ENCODE measurements at places on chromosomes 12 and 14.

DNA sequence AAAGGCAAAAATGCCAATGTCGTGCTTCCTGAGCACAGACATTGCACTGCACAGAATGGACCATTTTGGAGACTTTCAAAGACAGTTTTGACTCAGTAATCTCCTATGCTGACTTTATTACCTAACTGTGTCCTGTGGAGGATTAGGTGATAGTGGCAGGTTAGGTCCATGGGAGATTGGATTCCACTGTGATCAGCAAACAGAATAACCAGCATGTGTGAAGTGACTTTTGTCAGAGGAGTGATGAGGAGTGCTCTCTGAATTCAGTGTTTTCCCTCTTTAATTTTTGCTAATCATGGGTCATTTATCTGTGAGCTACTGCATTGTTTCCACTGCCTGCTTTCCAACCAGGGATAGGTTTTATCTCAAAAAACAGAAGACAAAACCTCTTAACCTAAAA, 662.5 kb downstream of the DIO2 start:
- peaks cover 3% of the 10 kb centered on the region for H3K4me1 ChIP-seq
- no peak overlapping the region for H3K27ac ChIP-seq
- no peaks in the 10 kb centered on the region for H3K27me3 ChIP-seq
- no peak for DNase-seq
- H3K4me3 ChIP-seq = no peak overlapping the region
- H3K36me3 ChIP-seq = no peaks in the 10 kb centered on the region

GRCh38 chr12:88122666-88123065, 19.2 kb downstream of the CEP290 start:
- H3K27ac ChIP-seq = no peak overlapping the region
- H3K4me1 ChIP-seq = no peaks in the 10 kb centered on the region
- no peak for DNase-seq
- H3K4me3 ChIP-seq = no peak overlapping the region
- H3K27me3 ChIP-seq = no peaks in the 10 kb centered on the region
- no peaks in the 10 kb centered on the region for H3K36me3 ChIP-seq

DNA sequence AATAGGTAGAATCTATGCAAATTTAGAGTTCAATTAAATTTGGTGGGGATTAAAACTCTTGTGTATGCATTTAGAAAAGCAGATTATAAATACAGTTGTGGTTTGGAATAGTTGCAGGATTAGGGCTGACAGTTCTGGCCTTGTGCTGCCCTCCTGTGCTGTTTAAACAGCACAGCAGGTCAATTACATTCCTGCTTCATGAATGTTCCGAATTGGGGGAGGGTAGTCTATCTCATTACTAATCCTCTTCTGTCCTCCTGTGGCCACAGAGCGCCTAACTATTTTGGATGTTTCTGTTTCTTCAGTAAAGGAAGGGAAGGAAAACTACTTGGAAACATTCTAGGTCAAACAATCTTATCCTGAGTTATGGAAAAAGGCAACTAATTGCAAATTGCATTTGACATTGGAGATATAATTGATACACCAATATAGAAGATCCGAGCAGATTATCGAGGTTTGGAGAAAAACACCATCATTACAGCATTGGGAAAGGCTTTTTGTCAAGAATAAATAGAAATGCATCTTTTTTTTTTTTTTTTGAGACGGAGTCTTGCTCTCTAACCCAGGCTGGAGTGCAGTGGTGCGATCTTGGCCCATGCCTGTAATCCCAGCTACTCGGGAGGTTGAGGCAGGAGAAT, 8.7 kb upstream of the GPR19 start:
- no peaks in the 10 kb centered on the region for H3K27me3 ChIP-seq
- DNase-seq = no peak
- H3K4me1 ChIP-seq = peaks cover 5% of the 10 kb centered on the region
- no peak overlapping the region for H3K4me3 ChIP-seq
- no peak overlapping the region for H3K27ac ChIP-seq
- H3K36me3 ChIP-seq = no peaks in the 10 kb centered on the region

DNA sequence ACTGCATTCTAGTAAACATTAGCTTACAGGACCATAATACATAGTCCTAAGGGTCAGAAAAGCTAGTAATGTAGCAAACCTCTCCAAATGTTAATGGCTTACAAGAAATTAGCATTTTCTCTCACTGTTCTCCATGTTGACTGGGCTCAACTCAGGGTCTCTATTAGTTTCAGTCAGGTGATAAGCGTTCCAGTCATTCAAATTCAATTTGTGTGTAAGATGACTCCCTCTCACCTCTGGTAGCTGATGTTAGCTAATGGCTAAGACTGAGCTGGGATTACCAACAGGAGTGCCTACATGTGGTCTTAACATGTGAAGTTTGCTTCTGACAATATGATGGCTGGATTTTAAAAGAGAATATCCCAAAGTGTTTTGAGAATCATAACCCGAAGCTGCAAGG, 630.5 kb upstream of the USP15 start:
- no peak for DNase-seq
- no peaks in the 10 kb centered on the region for H3K36me3 ChIP-seq
- H3K27me3 ChIP-seq = no peaks in the 10 kb centered on the region
- no peaks in the 10 kb centered on the region for H3K4me1 ChIP-seq
- no peak overlapping the region for H3K4me3 ChIP-seq
